ENCODE measurements at places on chromosomes 5 and 9.
A peak's percentile ranks its signal among the peaks of the same experiment; 100 is the strongest.

DNA sequence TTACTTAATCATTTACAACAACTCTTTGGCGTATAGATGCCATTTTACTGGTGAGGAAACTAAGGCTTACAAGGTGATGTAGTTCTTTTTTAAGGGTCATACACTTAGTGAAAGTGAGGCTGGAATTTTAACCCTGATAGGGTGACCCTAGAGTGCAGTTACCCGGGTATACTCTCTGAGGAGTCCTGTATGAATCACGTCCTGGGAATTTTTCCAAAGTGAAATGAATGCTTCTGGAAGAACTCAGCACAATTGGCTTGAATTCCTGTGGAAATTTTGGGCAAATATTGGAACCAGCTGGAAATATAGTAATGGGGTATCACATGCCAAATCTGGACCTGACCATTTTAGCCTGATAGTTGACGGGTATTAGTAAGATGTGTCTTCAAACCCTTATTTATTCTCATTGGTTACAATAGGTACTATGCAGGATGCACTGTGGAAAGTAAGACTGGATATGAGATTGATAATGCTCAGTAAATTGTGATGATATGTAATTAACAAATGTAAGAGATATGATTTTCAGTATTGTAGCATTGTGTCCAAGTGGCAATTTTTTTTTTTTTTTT is 14.8 kb downstream of the SUB1 start:
- DNase-seq = no peak

GRCh38 chr5:150410524-150411244 is 2.0 kb downstream of the CD74 start:
- no peak for DNase-seq

DNA sequence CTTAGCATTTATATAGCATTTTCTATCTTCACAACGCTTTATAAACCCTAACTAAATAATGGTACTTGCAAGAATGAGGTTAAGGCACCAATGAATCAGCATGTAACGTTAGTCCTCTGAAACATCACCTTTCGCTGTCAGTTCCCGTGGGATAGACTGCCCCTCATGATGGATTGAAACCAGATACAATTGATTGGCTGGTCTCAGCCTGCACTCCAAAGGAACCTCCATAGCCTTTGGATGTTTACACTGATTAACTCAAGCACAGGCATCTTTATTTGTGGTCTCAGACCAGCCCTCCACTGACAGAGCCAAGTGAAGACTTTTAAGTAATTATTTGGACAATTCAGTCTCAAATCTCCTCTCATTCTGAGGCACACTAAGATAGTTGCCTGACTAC is 1339.4 kb upstream of the WWC1 start:
- no peak for DNase-seq

- no peak for DNase-seq
Measured at GRCh38 chr9:34454571-34455065, 3.8 kb downstream of the FAM219A start.

- DNase-seq = peak; percentile 3
Measured at GRCh38 chr5:108728566-108729241, 19.0 kb upstream of the FER start.

- DNase-seq = no peak
Measured at GRCh38 chr9:127541865-127542264, 70.2 kb upstream of the STXBP1 start.

- no peak for DNase-seq
Measured at GRCh38 chr9:32431196-32431595, 46.8 kb downstream of the ACO1 start.

- no peak for DNase-seq
Measured at GRCh38 chr9:97766092-97766491, 69.0 kb upstream of the XPA start.

Measured in stimulated activated CD4-positive, alpha-beta T cell treated with anti-CD3 and anti-CD28 coated beads, Interleukin-1b, Interleukin-23, amount 100 ng/mL, for 1 hour (primary cell).